ENCODE measurements at places on chromosomes 2 and 18.

DNA sequence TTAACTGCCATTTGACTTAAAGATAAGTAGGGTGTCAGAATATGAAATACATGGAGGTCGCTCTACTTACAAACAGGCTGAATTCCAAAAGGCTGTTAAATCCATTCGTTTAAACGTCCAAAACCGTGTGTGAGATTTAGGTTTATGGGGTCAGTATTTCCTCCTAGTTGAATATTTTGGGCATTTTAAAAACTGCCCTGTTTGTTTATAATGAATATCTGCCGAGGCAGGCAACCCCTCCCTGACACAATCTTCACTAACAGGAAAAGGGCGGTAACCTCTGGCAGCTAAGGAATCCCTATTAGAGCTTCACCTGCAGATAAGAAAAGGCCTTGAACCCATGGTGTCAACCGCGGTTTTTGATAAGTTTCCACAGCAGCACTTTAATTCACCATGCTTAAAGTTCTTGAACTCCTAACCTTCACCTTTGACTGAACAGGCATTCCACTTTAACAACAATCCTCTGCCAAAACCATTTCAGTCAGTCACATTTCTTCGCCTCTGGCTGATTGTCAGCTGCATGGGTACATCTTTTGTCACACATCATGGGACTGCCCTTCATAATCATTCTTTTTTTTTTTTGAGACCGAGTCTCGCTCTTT is 17.8 kb downstream of the TRAK2 start:
- DNase-seq = no peak

DNA sequence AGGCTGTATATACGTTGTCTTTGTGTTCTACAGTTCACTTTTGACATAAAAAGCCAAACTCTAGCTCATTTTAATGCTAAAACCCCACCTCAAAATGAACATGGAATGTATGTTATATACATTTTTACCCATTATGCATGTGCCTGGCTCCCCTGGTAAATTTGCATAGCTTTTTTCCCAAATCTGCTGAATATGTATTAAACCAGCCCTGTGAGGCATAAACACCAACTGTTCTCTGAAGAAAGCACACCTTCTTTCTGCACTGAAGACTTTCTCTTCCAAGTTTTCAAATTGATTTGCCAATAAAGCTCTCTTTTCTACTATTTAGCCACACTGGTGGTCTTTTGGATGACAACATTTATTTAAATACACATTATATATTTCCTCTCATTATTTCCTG is 549.4 kb downstream of the TRIB2 start:
- DNase-seq = no peak

- no peak for DNase-seq
Observed at GRCh38 chr18:66972681-66973080, 368.8 kb upstream of the CDH19 start.

- DNase-seq = no peak
Observed at GRCh38 chr18:53838746-53839145, 385.7 kb downstream of the MBD2 start.

- peak; percentile 43 for DNase-seq
Observed at GRCh38 chr2:24945907-24946306, 25.8 kb downstream of the DNAJC27 start.

GRCh38 chr18:62420513-62421209 is 95.6 kb downstream of the TNFRSF11A start:
- DNase-seq = peak; percentile 65

DNA sequence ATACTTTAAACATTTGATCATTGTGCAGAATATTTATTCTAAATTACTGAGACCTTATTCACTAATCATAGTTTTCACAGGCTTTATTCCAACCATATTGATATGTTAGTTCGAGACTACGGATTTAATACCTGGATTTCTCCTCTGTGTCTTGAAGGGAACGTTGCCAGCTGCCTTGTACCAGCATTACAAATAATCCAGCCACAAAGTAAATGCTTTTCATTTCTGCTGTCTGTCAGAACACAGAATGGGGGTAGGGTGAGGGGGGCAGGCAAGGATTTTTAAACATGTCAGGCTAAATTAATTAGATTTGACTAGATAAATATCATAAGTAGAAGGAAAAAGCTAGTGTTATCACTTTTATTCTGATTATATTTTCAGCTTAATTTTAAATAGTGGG is 3.1 kb downstream of the GCG start:
- DNase-seq = no peak

- DNase-seq = no peak
Observed at GRCh38 chr18:51559902-51560287, 362.4 kb upstream of the MEX3C start.

DNA sequence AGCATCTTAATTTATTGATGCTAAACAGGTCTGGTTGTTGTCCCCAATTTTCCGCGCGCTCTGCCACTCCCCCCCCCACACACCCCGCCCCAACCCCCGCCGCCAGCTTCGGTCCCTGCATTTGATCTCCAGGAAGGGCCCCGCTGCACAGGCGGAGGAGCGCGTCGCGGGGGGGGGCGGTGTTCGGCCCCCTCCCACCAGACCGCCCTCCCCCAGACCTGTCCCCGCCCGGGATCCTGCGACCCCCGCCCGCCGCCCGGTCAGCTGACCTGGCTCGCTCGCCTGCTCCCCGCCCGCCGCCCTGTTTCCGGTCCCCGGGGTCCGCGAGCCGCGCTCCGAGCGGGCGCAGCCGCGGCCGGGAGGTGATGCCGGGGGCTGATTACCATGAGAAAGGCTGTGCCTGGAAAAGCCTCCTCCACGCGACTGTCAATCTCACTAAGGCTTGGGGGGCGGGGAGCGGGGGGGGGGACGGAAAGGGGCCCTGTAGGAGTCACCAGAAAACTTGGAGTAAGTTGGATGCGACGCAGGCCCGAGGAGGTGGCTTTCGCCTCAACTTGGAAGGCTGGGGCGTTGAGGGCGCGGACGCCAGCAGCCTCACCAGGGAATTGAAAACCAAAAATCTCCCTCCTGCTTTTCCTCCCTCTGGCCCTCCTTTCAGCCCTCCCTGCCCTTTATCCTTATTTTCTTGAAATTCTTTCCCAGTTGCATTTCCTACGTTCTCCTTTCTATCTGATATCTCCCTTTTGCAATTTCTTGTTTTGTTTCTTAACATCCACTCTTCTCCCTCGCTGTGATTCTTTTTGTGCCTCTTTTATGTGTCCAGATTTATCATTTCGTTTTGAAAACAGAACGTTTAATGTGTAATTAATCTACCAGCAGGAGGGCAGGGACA is 4.4 kb upstream of the ZEB2 start:
- DNase-seq = no peak

- DNase-seq = no peak
Observed at GRCh38 chr2:223554923-223555322, 47.2 kb downstream of the SCG2 start.

DNA sequence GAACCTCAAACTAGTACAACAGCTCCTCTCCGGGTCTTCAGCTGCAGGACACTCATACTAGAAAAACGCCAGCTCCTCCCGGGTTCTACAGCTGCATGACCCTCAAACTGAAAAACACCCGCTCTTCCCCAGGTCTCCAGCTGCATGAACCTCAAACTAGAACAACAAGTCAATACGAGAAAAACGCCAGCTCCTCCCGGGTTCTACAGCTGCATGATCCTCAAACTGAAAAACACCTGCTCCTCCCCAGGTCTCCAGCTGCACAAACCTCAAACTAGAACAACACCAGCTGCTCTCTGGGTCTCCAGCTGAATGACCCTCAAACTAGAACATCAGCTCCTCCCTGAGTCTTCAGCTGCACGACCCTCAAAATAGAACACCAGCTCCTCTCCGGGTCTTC is 315.0 kb upstream of the TFPI start:
- no peak for DNase-seq

DNA sequence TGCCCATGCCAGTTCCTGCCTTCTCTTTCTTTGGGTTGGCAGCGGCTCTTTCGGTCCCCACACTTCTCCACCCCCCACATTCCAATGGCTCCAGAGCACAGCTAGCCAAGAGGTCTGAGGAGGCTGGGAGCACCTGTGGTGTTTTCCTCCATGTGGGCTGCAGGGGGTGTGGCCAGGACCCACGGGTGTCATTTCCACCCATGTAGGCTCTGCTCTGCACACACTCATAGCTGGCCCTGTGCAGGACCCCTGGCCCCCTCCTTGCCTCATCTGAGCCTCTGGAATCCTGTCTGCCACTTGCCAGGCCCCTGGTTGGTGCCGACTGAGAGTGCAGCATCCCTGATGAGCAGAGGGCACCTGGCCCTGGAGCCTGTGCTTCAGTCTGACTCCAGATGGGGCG is 46.3 kb downstream of the DYSF start:
- DNase-seq = no peak

GRCh38 chr18:68034296-68034695 is 517.8 kb upstream of the DSEL start:
- peak; percentile 71 for DNase-seq

DNA sequence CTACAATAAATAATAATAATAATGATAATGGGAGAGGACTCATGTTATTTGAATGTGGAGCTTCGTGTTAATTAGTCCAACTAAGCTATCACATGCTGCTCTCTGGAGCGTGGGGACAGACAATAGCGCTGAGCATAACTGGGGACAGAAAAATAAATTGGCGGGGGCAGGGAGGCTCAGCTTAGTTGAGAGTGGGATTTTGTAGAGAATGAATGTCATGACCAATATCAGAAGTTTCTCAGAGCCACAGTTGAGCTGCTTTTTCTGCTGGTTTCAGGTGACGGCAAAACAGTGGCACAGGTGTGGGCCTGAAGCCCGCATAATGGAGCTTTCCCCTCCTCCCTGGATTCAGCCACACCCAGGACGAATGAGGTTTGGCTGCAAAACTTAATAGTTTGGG is 111.1 kb upstream of the CAB39 start:
- DNase-seq = no peak

- peak; percentile 40 for DNase-seq
Observed at GRCh38 chr18:12593866-12594265, 64.0 kb downstream of the SPIRE1 start.

GRCh38 chr2:75516378-75517360 is 44.1 kb downstream of the EVA1A start:
- DNase-seq = no peak

DNA sequence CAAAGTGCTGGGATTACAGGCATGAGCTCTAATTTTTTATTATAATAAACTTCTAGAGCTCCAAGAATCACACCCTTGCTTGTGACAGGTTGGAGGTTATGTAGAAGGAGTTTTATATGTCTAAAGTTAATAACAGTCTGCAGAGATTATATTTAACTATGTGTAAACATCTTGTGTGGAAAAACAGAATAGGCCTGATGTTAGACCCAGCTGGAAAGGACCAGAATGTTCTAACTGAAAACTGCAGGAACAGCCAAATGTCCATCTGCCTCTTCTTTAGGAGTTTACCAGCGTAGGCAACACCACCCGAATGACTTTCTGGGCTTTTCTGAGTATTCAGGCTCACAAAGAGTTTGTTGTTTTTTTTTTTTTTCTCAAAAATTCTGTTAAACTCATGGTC is 67.1 kb upstream of the CDCA7 start:
- no peak for DNase-seq

- peak; percentile 20 for DNase-seq
Observed at GRCh38 chr18:8319798-8320489, 289.3 kb upstream of the RAB12 start.

DNA sequence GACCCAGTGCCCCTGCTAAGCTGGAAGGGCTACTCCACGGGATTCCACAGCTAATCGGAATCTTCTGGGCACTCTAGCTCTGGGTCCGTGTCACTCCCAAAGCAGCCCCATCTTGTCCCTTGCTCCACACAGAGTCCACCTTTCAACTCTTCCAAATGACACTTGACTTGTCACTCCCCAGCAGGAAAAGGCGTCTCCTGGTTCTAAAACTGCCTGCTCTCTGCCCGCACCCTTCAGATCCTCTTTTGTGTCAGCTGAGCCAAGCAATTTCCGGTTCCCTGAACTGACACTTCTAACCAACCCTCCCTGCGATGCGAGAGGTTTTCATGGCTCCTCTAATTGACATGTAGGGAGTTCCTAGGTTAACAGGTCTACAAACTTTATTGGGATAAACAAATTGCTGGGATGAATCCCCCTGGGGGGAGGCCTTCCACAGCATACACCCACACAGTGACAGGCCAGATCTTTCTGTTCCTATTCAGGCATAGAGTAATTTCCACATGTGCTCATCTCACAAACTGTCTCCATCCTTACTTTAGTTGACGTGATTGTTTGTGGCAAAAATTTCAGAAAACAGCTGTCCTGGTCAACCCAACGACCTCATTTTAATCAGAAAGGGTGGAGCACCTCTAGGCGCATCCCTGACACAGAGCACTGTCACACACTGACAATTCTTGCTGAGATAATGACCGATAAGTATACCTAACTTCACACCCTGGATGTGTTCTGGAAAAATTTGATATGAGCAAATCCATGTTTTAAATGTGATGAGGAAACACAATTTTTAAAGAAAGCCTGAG is 104.9 kb downstream of the RBMS1 start:
- peak; percentile 40 for DNase-seq

DNA sequence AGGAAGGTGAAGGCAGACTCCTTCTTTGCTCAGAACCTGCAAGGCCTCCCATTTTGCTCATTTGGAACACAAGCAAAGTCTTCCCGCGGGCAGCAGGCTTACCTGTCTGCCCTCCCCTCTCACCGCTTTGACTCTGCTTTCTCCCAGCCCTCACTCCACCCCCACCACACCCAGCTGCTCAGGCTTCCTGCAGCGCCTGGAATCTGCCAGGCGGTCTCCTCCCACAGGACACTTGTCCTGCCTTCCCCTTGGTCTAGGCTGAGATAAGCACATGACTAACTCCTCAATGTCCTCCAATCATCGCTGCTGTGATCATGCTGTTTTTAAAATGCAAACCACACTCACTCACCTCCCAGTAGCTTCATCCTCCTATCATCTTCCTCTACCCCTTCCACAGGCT is 430.0 kb downstream of the ZNF516 start:
- no peak for DNase-seq

DNA sequence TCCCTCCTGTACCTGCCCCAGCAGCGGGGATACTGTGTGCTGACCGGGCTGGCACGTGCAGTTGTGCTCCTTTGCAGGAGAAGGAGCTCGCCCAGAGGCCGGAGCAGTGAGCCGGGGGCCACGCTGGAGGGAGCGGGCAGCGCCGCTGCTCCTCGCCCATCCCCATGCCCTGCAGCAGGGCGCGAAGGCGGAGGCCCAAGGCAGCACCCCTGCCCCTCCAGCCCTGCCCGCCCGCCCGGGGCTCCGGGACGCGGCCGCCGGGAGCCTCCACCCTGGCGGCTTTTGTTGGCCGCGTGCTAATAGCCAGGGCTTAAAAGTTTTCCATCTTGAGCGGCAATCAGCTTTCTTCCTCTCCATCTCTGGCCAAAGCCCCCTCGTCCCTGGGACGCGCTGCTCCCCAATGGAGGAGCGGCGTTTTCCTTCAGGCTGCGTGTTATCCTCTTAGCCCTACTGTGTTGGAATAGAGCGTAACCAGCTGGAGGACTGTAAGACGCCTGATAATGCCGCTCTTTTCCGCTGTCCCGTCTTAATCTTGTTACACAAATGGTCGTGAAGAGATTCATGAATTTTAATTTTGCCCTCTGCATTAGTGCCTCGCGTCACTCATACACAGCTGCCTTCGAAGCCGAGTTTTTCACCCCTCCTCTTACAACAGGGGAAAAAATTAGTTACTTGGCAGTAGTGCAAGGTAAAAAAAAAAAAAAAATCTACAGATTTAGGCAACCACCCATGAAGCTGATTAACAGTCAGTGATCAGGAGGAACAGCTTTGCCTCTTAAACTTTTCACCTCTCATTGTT is 172.9 kb upstream of the SIX3 start:
- no peak for DNase-seq

All from fibroblast of skin of right biceps (primary cell).